ENCODE measurements at places on chromosomes 11 and 22. TPM values are rescaled to one million over a fixed set of nuclear protein-coding genes. Genes with fewer than 3 reads are reported as not detected.

The MMP13 gene
- total RNA-seq = not detected

The CALCA gene
- total RNA-seq = not detected

The ARHGAP32 gene
- total RNA-seq = 9.3 TPM

The PITPNB gene
- 13.4 TPM for total RNA-seq

The DRG1 gene
- total RNA-seq = 85.8 TPM

The LSP1 gene
- 2.6 TPM for total RNA-seq

The APOBEC3B gene
- 0.37 TPM for total RNA-seq

The SLC35C1 gene
- total RNA-seq = 12.9 TPM

The PIWIL4 gene
- total RNA-seq = 1.6 TPM

The MS4A6E gene
- not detected for total RNA-seq

The PRDM11 gene
- 4.0 TPM for total RNA-seq

The KRTAP5-8 gene
- total RNA-seq = not detected

The NR1H3 gene
- 21.1 TPM for total RNA-seq

The C11orf16 gene
- total RNA-seq = not detected

The OR10W1 gene
- not detected for total RNA-seq

The MAPK12 gene
- 31.2 TPM for total RNA-seq

The TP53I11 gene
- 11.5 TPM for total RNA-seq

The CCDC34 gene
- 3.1 TPM for total RNA-seq

The DDX17 gene
- 372 TPM for total RNA-seq

The RGL4 gene
- total RNA-seq = not detected

The SCN4B gene
- 0.14 TPM for total RNA-seq

The MUC5AC gene
- not detected for total RNA-seq

The TUBA8 gene
- 0.43 TPM for total RNA-seq

The TCP11L1 gene
- 13.2 TPM for total RNA-seq

The CHKB gene
- total RNA-seq = 16.6 TPM

The RASGRP2 gene
- total RNA-seq = 0.71 TPM

The SEC14L6 gene
- 0.18 TPM for total RNA-seq

The TMEM121B gene
- under 0.01 TPM for total RNA-seq

The IL18 gene
- total RNA-seq = 5.8 TPM

The SCN2B gene
- under 0.01 TPM for total RNA-seq

The HPX gene
- total RNA-seq = 0.46 TPM

The BRSK2 gene
- 0.14 TPM for total RNA-seq

The C22orf31 gene
- 0.14 TPM for total RNA-seq

The SLC22A12 gene
- not detected for total RNA-seq

The PVALB gene
- total RNA-seq = not detected

The CAVIN3 gene
- 185 TPM for total RNA-seq

The USH1C gene
- total RNA-seq = not detected

The CHRNA10 gene
- 0.83 TPM for total RNA-seq

The CADM1 gene
- total RNA-seq = 2.1 TPM

The UBQLN3 gene
- under 0.01 TPM for total RNA-seq

The XKR3 gene
- total RNA-seq = not detected

The MMP10 gene
- total RNA-seq = 1.2 TPM

The SOX6 gene
- total RNA-seq = 1.00 TPM

The OR52N4 gene
- not detected for total RNA-seq

The ZBTB3 gene
- total RNA-seq = 12.7 TPM

The HTR3A gene
- not detected for total RNA-seq

The ASPHD2 gene
- total RNA-seq = 2.5 TPM

The BSX gene
- not detected for total RNA-seq

The CYTH4 gene
- total RNA-seq = 0.43 TPM

The DLG2 gene
- total RNA-seq = 0.85 TPM

The SMTNL1 gene
- total RNA-seq = not detected

The DKK3 gene
- total RNA-seq = 371 TPM

The MFNG gene
- total RNA-seq = 0.09 TPM

The ZBTB16 gene
- total RNA-seq = 0.09 TPM

The NXPE2 gene
- 0.14 TPM for total RNA-seq
